ENCODE measurements at places on chromosomes 3 and 15. TPM values are rescaled to one million over a fixed set of nuclear protein-coding genes. Genes with fewer than 3 reads are reported as not detected.

The RPN1 gene
- total RNA-seq, result 146 TPM

The KNL1 gene
- total RNA-seq, result 40.6 TPM

The CHRFAM7A gene
- not detected for total RNA-seq

The CD200 gene
- total RNA-seq, result 8.6 TPM

The LSG1 gene
- 33.3 TPM for total RNA-seq

The GOLGA8J gene
- total RNA-seq, result not detected

The FGF7 gene
- not detected for total RNA-seq

The SRGAP3 gene
- 5.8 TPM for total RNA-seq

The ADAMTS9 gene
- not detected for total RNA-seq

The CIP2A gene
- total RNA-seq, result 41.4 TPM

The TRIM42 gene
- total RNA-seq, result not detected

The GCHFR gene
- total RNA-seq, result 47.9 TPM

The DYNLT2B gene
- 17.9 TPM for total RNA-seq

The CCNB2 gene
- total RNA-seq, result 68.5 TPM

The NPHP3 gene
- total RNA-seq, result 23.6 TPM

The STRC gene
- total RNA-seq, result 0.55 TPM

The KLHL40 gene
- not detected for total RNA-seq

The XCR1 gene
- not detected for total RNA-seq

The CLDN18 gene
- total RNA-seq, result not detected

The IL17RD gene
- not detected for total RNA-seq

Data from activated naive CD4-positive, alpha-beta T cell treated with anti-CD3 and anti-CD28 coated beads, Interleukin-2, amount 10 ng/mL, durations not matched to agents 5 hours and 36 hours (primary cell).